ENCODE measurements at places on chromosomes 5 and 9.

GRCh38 chr5:22892441-22892840, 39.3 kb upstream of the CDH12 start:
- DNase-seq = no peak

DNA sequence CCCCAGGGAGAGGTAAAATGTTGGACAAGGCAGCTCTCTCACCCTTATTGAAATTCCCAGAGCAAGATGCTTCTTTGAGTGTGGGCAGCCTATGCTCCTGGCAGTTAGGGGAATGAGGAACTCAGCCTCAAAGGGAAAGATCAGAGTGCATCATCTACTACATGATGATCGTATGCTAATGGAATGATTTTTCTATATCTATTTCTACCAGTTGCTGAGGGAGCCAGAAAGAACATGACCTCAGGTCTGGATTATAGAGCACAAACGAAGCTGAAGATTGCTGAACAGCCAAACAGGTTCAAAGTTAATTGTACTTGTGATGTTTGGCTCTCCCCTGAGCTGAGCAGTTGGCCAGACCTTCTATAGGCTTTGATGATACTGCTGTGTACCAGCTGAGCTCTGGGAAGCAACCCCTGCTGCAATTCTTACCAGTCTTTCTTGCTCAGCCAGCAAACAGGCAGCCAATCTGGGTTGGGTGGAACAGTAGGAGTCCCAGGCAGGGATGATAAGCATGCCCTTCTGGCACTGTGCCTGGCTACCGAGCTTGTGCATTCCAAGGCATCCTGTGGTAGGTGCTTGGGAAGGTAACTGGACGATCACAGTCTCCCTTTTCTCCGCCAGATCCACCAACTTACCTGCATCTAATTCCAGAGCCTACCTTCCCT, 10.3 kb upstream of the FBXL7 start:
- DNase-seq = no peak

DNA sequence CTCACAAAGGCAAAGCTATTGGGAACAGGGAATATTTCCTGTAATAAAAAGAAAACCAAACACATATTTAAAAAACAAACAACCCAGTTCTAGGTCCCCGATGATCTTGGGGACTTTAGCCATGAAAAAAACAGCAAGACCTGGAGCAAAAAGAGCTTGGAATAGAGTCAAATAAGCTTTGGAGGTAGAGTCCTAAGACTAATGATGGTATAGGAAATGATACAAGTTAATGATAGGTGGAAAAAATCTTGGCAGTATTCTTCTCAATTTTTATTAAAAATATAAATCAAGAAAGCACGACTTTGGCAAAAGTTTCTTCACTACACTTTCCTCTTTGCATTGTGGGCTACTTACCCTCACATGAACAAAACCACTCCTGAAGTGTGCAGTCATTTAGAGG, 481.5 kb downstream of the EBF1 start:
- DNase-seq = no peak

DNA sequence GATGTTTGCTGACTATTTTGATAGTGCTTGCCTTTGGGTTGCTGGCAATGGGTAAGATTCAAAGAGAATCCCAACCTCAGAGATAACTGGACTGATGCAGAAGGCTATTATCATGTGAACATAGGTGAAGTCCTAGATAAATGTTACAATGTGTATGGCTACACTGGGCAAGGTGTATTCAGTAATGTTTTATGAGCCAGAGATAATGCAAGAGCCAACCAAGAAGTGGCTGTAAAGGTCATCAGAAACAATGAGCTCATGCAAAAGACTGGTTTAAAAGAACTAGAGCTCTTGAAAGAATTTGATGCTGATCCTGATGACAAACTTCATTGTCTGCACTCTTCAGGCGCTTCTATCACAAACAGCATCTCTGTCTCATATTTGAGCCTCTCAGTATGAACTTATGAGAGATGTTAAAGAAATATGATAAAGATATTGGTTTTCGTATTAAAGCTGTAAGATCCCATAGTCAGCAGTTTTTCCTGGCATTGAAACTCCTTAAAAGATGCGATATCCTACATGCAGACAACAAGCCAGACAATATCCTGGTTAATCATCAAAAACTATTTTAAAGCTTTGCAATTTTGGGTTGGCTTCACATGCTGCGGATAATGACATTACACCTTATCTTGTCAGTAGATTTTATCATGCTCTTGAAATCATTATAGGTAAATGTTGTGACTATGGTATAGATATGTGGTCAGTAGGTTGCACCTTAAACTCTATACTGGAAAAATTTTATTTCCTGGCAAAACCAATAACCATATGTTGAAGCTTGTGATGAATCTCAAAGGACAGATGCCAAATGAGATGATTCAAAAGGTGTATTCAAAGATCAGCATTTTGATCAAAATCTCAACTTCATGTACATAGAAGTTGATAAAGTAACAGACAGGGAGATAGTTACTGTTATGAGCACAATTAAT, 41.9 kb upstream of the TNFSF15 start:
- DNase-seq = no peak

GRCh38 chr5:15549961-15550360, 50.0 kb downstream of the FBXL7 start:
- DNase-seq = no peak

DNA sequence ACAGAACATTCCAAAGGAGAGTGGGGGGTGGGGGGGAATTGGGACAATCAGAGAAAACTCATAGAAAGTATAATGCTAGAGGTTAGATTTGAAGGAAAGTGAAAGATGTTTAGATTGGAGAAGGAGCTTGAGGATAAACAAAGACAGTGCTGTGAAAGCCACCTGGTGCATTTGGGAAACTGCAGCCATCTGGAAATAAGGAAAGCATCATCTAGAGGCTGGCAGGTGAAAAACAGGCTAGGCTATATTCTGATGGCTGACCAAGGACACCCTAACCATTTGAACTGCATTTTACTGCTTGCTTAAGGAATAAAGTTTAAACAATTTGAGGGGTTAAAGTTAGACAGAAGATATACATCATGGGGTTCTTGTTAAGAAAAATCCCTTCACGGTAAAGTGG, 296.4 kb downstream of the CETN3 start:
- no peak for DNase-seq

GRCh38 chr5:72241346-72242003, 78.6 kb downstream of the MRPS27 start:
- no peak for DNase-seq

DNA sequence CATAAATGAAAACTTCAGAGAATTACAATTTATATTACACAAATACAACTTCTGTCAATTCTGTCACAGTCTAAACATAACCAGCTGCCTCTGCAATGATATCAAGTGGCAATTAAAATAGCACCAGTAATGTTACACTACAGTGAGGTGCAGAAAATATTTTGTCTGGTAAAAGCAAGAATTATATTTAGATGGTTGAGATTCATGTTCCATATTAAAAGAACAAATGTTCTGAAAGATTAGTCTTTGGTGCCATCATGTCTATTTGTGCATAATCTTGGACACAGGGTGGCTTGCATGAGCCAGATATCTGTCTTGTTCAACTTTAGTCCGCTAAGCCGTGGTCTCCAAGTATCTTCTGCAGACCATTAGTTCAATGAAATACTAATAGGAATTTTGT, 29.0 kb upstream of the PRR16 start:
- DNase-seq = no peak

DNA sequence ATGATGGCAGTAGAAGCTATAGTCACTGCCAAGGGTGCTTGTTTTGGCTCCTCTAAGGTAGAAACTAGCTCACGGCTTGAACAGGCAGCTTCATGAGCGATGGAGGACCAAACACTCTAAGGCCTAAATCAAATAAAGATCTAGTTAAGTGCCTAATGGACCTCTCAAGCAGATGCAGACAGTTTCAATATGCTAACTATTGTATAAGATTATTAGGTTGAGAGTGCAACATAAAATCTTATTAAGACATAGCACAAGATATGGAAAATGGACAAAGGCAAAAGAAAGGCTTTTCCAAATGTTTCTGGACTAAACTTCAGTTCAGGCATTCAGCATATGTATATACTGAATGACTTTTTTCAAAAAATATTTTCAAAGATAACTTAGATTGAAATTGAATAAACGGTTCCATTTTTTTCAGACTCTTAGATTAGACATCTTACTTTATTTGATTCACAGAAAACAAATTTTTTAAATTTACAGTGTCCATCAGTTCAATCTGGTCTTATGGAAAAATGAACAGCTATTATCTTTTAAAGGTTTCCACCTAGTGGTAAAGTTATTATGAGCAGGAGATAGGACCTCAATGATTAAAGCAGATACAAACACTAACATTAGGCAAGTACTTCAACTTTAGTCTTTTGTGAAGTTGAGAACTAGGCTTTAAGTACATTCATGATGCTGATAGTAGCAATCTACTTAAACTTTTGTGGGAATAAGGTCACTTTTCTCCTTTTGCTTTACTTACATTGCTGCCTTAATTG, 1167.7 kb downstream of the MAT2B start:
- DNase-seq = no peak

- DNase-seq = no peak
These were observed 183.7 kb downstream of the GLIS3 start for GRCh38 chr9:4116071-4116581.

DNA sequence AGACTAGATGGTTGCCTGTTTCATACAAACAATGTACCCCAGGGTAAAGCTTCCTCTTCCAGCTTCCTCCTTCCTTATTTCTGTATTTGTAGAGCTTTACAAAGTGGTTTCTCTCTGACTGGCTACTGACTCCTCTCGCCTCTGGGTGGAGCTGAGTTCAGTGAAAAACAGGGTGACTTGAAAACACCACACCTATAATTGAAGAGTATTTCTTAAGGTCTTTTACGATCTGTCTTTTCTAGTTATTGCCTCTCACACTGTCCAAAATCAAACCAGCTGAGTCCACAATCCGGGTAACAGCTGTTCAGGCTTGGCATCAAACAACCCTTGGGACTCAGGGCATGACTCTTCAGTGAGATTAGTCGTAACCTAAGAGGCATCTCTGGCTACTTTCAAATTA, 200.4 kb downstream of the ARRDC3 start:
- DNase-seq = no peak

- no peak for DNase-seq
These were observed 40.8 kb downstream of the SNX18 start for GRCh38 chr5:54558362-54558761.

- DNase-seq = peak; percentile 22
These were observed 89.8 kb downstream of the SLC1A3 start for GRCh38 chr5:36696059-36696673.

- no peak for DNase-seq
These were observed 88.9 kb upstream of the BNC2 start for GRCh38 chr9:16959391-16959790.

GRCh38 chr9:137721479-137721878, 102.7 kb downstream of the EHMT1 start:
- peak; percentile 24 for DNase-seq

DNA sequence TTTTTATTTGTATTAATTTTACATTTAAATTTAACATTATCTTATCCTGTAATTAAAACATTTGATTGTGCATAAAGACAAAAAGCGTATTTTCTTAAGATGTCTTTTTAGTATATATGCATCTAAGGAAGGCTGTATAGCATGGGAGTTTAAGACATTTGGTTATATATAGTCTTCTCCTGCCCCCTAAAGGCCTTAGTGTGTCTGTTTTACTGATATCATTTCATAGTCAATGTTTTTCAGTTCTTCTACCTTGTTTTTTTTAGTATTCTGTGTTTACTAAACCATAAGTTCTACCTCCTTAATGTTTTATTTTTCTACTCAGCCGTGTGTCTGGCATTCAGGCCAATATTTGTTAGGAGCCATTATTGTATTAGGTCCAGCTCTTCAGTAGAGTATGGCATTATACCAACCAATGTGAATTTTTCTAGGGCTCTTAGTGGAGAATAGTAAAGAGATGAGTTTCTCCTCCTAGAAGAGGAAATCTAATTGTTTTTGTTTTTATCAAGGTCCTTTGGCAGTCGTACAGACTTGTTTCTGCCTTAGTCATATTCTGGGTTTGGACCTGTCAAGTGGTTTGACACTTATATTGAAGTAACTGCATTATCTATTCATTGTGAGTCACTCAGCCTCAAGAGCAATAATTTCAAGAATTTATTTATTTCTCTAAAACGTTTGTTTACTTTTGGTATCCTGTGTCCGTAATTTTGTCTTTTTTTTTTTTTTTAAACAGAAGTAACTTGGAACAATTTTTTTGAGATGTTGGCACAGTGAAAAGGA, 74.8 kb downstream of the SLF1 start:
- no peak for DNase-seq

GRCh38 chr5:106656821-106657220, 1013.9 kb downstream of the EFNA5 start:
- DNase-seq = no peak

- no peak for DNase-seq
These were observed 294.8 kb downstream of the ASTN2 start for GRCh38 chr9:117120061-117120460.

GRCh38 chr9:130991778-130992681, 16.9 kb upstream of the LAMC3 start:
- DNase-seq = no peak

DNA sequence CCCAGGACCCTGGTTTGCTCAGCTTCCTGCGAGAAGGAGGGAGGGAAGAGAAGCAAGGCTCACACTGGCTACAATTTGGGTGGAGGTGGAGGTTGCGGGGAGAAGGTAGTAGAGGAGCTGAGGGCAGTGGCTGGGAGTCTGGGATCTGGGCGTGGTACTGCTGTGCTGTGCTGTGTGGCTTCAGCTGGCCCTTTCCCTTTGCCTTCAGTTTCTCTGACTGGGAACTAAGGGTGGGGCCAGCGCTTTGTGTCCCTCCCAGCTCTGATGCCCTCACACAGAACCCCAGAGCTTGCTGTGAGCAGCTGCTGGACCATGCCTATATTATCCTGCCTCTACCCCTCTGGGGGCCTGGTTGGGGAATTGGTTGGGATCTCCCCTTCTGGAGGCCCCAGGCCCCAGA, 60.9 kb downstream of the RGS3 start:
- DNase-seq = no peak

- no peak for DNase-seq
These were observed 2.5 kb downstream of the CENPP start for GRCh38 chr9:92328225-92328624.

DNA sequence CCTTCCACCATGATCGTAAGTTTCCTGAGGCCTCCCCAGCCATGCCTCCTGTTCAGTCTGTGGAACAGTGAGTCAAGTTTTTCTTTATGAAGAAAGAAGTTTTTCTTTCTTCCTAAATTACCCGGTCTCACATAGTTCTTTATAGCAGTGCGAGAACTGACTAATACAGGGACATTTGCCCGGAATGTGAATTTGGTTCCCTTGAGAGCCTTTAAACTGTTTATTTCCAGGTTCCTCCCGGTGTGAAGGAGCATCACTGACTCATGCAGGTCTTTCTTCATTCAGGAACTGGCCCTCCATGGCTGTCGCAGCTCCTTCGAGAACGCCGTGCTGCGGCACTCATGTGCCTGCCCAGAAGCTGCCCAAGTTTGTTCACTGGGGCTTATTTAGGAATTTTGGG, 87.7 kb downstream of the PTCH1 start:
- no peak for DNase-seq

DNA sequence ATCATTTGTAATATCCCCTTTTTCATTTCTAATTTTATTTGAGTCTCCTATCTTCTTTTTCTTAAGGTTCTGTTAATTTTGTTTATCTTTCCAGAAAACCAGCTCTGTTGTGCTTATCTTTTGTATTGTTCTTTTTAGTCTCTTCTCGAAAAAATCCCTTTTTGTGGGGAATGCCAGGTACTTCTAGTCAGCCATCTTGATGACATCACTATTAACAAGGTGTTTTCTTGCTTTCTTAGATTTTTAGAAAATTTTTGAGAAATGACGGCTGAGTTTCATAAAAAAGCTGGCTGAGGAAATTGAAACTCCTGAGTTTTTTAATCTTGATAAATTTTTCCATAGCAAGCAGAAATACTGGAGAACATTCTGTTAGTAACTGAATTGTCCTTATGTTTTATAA, 10.7 kb downstream of the RNF180 start:
- no peak for DNase-seq

All from stimulated activated CD4-positive, alpha-beta T cell treated with anti-CD3 and anti-CD28 coated beads, Interleukin-4, amount 100 ng/mL, for 4 hours (primary cell).